ENCODE measurements at places on chromosomes 4 and X.
A peak's percentile ranks its signal among the peaks of the same experiment; 100 is the strongest.

DNA sequence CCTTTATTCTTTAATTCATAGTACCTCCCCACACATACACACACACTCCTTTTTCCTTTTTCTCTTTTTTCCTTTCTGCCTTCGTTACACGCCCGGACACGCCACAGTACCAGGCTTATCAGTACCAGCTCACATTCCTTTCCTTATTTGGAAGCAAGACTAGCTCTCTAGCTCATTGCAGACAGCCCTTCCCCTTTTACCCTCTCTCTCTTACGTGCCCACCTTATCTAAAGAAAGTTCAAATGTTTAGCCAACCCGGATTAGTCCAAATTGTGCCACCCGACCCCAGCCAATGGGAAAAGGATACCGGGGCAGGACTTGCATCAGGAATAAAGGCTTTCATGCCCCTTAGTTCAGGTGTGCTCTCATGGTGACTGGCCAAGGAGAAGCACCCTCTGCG, 194.7 kb upstream of the VCX3A start:
- no peak for DNase-seq

DNA sequence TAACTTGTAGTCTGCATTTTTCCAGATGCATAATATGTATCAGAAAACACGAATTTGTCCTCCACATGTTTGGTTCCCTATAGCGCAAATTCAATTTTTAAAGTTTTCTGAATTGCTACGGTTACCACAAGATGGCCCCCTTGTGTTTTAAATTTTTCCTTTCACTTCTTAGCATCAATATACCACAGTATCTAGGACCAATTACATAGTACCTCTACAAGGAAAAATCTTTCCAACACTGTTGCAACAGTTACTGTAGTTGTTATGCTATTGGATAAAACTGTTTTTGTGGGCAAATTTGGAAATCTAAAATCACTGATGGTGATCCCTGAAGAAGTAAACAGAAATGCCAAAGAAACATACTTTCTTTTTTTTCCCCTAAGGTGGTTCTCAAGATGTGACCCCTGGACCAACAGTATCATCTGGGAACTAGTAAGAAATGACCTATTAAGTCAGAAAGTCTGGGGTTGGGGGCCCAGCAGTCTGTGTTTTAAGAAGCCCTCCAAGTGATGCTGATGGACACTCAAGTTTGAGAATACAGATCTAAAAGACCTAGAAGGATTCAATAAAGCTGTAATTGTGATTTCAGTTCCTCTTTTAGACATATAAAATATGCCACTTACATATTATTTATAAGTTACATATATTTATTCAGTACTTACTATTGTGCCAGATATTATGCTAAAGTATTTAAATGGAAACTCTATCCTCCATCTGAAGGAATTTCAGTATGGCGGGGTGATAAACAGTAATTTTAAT, 3.1 kb downstream of the ZGRF1 start:
- DNase-seq: no peak

DNA sequence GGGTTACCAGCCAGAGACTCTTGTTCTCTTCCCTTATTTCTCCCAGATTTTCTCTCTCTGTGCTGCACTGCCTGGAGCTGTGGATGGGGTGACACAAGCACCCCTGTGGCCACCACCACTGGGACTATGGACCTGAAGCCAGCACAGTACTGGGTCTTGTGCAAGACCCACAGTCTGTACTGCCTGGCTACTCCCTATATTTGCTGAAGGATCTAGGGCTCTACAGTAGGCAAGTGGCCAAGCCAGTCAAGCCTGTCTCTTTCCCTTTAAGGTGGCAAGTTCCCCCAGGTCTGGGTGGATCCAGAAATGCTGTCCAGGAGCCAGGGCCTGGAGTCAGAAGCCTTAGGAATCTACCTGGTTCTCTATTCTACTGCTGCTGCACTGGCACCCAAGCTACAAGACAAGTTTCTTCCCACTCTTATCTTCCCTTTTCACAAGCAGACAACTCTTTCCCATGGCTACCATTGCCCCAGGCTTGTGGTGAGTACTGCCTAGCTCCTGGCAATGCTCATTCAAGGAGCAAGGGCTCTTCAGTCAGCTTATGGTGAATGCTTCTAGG, 28.4 kb upstream of the CT47A1 start:
- no peak for DNase-seq

DNA sequence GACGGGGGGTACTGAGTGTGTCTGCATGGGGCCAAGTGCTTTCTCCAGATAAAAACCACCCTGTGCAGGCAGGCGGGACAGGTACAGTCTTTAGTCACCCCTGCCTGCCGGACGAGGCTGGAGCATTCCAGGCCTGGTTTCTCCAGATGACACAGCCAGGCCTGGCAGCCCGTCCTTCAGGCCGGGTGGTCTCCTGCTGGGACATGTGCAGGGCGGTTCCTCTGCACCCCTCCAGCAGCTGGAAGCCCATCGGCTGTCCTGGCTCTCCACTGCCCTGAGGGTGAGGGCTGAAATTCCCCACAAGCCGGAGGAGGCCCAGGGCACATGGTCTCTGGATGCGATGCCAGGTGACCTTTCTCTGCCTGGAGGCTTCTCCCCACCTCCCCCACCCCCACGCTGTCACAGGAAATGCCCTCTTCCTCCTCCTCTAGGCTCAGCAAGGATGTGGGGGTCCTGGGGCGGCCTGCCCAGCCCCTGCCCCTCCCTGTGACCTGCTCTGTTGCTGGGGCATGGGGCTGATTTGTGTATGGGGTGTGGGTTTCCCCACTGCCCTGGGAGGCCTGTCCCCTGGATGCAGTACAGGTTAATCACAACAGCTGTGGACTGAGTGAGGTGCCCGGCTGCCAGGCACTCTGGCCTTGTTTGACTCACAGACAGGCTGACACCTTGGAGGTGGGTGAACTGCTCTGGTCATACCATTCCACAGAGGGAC, 110.7 kb upstream of the LRPAP1 start:
- DNase-seq: no peak

- no peak for DNase-seq
These were observed 175.7 kb upstream of the BCOR start for GRCh38 chrX:40273356-40274050.

DNA sequence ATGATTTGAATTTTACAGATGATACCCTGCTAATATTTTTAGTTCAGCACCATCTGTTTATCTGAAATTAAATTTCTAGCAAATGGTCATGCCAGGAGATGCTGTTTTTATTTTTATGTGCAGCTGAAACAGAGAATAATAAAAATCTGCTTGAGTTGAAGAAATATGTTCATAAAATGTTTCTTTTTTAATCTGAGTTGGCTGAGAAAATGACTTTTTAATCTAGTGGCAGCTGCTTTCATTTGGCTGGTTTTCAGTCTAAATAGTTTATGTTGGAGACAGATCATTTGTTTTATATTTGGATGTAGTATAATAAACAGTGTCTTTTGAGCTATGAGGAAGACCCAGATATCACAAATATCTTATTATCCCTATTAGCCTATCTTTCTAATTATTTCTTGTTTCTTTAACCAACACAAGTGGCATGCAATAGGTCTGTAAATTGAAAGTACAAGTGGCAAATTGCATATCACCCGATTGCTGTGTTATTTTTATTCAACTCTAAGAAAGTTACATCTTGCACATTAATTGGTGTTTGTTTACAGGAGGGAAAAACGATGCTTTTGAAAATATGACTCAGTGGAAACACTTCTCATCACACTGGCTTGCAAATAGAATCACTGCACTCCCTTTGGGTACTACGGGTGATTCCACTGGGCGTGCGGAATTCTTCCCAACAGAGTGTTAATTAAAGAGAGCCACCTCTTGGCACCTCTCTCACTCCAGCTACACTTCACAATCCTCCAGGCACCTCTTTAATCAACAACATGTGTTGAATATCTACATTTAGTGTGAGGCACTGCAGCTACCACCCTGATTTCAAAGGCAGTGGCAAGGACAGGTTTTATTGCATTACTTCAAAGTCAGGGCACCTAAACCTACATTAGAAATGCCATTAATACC, 51.7 kb upstream of the AP1S2 start:
- no peak for DNase-seq

DNA sequence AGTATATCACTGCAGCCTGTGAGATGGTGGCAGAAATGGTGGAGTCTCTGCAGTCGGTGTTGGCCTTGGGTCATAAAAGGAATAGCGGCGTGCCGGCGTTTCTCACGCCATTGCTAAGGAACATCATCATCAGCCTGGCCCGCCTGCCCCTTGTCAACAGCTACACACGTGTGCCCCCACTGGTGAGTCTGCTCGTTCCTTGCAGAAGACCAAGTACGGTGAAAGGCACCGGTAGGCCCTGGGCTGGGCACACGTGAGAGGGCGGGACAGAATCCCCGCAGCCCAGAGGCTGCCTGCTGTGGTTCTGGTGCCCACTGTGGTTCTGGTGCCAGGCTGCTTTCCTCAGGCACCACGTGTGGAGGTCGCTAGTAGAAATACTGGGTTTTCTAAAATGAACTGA, 31.2 kb upstream of the MSANTD1 start:
- DNase-seq: no peak

GRCh38 chr4:185165605-185166063, 22.6 kb downstream of the SLC25A4 start:
- DNase-seq: no peak

DNA sequence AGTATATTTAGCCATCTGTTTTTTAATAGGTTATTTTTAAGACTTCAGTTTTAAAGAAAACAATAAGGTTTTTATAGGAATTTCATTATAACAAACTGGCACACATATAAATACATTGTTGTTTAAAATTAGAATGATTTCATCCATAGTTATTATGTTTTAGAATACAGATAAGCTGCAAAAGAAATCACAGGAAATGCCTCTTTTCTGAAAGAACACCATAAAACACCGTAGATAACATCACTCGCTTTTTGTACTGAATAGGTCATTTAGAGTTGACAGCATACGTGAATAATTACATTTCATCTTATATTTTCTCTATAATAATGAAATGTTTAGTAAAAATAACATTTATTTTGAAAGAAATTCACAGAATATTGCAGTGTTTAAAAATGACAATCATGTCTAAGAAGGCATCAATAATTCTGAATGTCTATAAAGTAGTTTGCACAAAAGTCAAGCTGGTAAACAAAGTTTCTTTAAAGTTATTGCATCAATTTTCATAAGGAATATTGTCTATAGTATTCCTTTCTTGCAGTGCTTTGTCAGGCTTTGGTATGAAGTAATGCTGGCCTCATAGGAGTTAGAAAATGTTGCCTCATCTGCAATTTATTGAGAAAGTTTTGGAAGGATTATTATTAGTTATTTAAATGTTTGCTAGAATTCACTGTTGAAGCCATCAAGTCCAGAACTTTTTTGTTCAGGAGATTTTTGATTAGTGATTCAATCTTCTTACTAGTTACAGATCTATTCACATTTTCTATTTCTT, 17.9 kb upstream of the VEGFC start:
- no peak for DNase-seq

DNA sequence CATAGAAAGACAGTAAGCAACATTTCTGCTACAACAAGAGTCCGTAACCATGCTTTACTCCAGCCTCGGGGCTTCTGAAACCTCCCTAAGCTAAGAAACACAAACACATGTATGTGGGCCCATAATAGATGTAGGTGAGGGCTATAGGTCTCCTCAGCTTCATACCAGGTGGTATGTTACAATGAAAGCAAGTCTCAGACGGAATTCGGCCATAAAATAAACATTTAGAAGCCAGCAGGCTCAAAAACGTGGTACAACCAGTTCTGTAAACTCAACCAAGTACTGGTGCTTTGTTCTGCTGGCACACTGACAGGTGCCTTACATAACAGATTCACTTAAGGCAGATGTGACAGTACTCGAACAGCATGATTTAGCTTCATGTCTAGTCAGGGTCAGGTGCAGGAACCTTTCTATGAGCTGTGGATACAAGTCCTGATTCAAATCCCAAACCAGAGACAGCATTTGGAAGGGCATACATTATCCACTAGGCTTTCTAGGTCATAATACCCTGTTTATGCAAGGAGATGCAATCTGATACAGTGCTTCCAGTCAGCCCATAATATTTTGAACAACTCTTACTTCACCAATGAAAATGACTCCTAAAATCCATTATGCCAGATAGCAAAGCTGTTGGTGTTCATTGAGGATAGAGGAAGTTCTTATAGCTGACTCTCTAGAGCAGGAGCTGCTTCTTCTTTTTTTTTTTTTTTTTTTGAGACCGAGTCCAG, 113.8 kb upstream of the ENPP6 start:
- no peak for DNase-seq

DNA sequence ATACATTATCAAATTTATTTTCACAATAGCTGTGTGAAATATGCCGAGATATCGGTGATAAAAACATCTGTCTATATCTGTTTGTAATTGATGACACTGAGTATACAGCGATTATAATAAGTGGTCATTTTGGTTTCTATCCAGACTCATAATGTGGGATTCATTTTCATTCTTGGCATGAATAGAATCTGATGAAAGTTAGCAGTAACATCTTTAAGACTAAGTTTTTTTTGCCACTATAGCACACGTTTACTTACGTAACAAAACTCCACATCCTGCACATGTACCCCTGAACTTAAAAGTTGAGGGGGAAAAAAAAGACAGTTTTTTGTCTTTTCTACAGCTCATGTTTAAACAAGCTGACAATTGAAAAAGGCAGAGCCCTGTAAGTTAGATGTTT, 86.4 kb downstream of the PPA2 start:
- DNase-seq: no peak

GRCh38 chr4:74755486-74755885, 38.8 kb downstream of the BTC start:
- DNase-seq: no peak

GRCh38 chr4:5357870-5358269, 306.6 kb downstream of the STK32B start:
- DNase-seq: no peak

GRCh38 chrX:76427560-76428242, at the start of gene MAGEE1:
MAGEE1 (plus strand) TSS chrX:76427710; CDS start chrX:76427931, 221 bp downstream.
- DNase-seq: peak; percentile 30

DNA sequence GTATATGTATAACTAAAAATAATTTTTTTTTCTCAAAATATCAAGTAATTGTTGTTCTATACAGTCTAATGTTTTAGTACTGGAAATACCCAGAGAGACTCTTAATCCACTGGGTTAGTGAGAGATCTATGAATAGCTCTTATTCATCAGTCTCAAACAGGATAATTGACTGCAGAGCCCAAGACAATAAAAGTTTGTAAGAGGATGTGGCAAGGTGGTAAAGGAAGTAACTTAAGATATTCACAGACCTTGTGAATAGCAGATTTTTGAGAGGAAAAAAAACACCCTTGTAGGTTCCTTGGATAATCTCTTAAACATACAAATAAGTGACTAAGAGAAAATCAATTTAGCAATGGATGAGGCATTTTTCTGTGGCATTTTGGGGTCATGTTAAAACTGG, 210.9 kb upstream of the FAM241A start:
- DNase-seq: no peak

GRCh38 chr4:169220447-169220846, 50.3 kb downstream of the SH3RF1 start:
- no peak for DNase-seq

GRCh38 chr4:40176602-40177001, 20.2 kb upstream of the RHOH start:
- no peak for DNase-seq

DNA sequence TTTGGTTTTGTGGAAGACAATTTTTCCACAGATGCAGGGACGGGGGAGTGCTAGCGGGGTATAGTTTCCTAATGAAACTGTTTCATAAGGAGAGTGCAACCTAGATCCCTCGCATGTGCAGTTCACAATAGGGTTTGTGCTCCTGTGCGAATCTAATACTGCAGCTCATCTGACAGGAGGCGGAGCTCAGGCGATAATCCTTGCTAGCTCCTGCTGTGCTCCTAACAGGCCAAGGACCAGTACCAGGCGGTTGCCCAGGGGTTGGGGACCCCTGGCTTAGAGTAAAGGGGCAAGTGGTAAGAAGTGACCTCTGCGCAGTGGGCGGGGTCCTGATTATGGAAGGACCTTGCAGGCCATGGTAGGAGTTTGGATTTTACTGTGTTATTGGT, 3.8 kb downstream of the SCML1 start:
- no peak for DNase-seq

Data from omental fat pad (tissue), 4 donors.